T-helper 17 cell (primary cell): ENCODE measurements at places on chromosomes 2 and 18.

DNA sequence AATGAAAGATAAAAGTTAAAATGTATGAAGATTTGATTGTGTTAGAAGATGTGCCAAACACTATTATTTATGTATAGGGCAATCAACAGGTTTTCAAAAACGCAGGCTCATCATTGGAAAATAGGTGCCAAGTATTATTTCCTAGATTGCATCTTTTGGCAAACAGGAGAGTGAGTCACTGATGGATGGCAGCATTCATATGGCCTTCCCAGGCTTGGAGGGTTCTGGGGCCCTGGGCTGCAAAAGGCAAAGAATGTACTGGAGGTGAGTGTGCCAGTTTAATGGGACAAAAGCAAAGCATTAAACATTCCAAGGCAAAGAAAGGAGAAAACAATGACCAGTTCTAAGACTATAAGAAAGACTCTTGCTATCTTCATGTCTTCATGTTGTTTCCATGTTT, 379.4 kb downstream of the RIT2 start:
- no peak for DNase-seq

DNA sequence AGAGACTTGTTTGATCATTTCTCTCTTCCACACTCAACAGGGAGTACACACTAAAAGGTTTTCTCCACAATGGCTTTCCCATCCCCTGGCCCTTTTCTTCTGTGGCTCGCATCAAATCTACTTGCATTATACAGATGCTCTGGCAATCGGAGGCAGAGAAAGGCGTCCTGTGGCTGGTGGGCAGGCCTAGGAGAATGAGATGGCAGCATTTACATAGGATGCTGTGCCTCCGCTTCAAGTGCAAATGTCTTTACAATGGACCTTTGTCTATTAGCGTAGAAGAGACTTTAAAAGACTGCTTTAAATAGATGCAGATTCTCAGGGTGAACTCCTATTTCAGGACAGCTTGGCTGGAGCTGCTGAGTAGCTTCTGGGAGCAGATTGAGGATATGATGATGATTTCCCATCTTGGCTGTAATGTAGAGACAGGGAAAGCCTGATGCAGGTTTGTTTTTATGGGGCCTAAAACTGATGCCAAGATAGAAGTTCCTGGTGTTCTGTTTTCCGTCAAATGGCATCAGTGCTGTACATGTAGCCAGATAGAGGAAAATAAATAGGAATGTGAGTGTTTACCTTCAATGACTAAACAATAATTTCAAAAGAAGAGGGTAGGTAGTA, 423.4 kb downstream of the RND3 start:
- no peak for DNase-seq

GRCh38 chr2:48734576-48735303, 20.8 kb downstream of the LHCGR start:
- DNase-seq: no peak

- no peak for DNase-seq
Measured at GRCh38 chr2:2572393-2573204, 241.5 kb upstream of the MYT1L start.

DNA sequence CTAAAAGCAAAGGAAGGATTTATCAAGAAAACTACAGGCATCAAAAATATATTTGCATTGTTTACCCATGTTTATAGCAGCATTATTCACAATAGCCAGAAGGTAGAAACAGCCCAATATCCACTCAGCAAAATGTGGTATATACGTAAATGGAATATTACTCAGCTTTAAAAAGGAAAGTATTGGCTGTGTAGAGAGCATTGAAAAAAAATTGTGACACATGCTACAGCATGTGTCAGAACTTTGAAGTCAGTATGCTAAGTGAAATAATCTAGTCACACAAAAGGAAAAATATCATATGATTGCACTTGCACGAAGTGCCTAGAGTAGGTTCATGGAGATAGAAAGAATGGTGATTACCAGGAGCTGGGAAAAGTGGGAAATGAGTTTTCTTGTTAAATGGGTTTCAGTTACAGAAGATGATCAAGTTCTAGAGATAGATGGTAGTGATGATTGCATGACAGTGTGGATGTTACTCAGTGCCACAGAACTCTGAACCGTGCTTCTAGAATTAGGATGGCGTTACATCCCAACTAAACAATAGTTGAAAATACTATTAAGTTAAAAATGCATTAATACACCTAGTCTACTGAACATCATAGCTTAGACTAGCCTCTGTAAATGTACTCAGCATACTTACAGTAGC, 20.1 kb downstream of the ANKRD12 start:
- no peak for DNase-seq

GRCh38 chr2:240451791-240452461, 16.5 kb downstream of the GPC1 start:
- DNase-seq: no peak

- DNase-seq: no peak
Measured at GRCh38 chr2:235808366-235808765, 314.5 kb downstream of the AGAP1 start.

DNA sequence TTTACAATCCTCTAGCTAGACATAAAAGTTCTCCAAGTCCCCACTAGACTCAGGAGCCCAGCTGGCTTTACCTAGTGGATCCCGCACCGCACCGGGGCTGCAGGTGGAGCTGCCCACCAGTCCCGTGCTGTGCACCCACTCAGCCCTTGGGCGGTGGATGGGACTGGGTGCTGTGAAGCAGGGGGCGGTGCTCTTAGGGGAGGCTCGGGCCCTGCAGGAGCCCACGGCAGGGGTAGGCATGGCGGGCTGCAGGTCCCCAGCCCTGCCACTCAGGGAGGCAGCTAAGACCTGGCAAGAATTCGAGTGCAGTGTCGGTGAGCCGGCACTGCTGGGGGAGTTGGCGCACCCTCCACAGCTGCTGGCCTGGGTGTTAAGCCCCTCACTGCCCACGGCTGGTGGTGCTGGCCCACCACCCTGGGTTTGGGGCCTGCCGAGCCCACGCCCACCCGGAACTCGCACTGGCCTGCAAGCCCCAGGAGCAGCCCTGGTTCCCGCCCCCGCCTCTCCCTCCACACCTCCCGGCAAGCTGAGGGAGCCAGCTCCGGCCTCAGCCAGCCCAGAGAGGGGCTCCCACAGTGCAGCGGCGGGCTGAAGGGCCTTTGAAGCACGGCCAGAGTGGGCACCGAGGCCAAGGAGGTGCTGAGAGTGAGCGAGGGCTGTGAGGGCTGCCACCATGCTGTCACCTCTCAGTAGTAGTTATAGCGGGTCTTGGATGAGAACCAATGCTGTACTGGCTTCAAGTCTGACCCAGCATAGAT, 255.2 kb downstream of the CDH7 start:
- DNase-seq: no peak

DNA sequence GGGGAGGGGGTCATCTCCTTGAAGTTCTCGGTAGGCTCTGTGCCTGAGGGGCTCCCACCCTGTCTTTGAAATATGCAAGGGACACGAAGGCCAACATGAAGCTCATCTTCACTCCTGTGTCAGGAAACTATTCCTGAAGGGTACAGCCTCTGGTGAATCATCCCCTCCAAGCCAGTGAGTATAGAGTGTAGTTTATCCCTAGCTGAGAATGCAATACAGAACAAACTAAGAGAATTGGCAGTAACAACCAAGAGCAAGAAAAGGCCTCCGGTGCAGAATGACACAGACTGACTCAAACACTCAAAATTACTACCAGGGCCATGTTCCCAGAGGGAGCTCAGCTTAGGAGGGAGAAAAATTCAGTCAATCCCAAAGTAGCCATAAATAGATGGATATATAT, 413.3 kb downstream of the BCL11A start:
- DNase-seq: no peak

DNA sequence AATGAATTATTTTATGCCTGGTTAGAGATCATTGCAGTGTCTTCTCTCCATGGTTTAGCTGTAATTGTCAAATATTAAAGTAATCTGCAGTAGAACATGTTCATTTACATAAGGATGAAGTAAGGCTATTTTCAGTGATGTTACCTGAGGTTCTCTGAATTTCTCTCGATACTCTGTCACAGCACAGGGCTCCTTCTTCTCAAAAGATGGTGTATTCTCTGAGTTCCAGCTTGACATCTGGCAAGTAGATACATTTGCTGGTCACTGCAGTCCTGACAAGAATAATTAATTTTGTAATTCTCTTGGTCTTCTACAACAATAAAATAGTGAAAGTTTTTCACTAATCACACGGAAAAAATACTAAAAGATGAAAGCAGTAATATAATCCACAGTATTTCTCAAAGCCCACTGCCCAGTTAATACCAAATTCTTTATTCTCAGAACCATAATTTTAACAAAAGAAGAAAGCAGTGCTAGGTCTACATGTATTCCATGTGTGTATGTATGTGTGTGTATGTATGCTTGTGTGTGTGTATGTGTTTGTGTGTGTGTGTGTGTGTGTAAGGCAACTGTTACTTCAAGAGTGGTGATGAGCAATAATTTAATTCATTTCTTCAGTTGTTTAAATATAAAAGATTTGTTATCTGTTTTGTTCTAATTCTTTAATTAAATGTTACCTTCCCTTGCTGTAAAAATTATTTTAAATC, 1165.5 kb upstream of the SLC39A10 start:
- no peak for DNase-seq

DNA sequence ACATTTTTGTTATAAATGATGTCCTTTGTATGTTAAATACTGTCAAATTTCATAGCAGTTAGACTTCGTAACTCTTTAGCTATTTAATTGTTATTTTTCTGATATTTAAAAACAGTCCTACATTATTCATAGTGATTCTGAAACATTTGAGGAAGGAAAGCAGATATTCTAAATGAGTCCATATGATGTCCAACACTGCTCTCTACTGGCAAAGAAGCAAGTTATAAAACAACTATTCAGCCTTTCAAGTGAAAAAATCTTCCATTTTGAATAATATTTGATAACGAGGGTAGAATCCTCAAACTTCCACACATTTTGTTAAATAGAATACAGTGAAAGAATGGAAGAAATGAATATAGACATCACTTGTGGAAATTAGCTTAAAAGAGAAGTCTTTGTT, 220.8 kb downstream of the GULP1 start:
- no peak for DNase-seq

DNA sequence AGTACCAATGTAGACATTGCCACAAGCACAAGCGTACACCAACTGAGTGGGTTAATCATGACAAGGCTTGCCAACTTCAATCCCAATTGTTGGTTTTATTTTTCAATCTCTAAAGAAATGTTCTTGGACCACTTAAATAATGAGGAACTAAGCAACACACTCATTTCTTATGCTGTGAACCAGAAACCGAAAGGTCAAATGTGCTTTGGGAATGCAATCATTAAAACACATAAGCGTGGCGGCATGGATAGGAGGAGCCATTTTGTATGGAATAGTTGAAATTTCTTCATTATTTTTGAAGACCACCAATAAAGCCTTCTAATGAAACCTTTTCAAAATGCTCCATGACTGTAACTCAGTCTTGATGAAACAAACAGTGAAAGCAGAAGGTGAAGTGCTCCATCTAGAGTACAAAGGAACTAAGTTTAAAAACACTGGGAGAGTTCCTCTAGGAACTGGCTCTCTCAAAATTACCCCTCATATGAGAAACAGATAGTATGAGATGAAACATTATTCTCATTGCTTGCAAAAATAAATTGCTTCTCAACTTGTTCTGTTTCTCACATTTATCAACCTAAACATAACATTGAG, 113.2 kb upstream of the CHST9 start:
- no peak for DNase-seq

GRCh38 chr2:37324536-37324785, 172 bp downstream of the PRKD3 start:
- no peak for DNase-seq

- DNase-seq: no peak
Measured at GRCh38 chr2:190202604-190203003, 117.0 kb downstream of the HIBCH start.

- DNase-seq: no peak
Measured at GRCh38 chr2:28411166-28411755, 18.6 kb downstream of the FOSL2 start.

DNA sequence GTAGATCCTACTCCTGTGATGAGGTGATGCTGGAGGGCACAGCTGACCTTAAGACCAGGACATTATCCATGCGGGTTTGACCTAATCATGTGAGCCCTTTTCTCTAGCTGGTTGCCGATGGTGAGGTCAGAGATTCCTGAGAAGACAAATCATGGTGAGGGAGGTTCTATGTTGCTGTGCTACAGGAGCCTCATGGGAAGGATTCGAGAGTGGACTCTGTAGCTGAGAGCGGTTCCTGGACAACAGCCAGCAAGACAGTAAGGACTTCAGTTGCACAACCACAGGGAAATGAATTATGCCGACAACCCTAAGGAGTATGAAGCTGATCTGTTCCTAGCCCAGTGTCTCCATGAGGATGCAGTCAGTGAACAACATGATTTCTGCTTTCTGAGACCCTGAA, 80.4 kb downstream of the EPB41L3 start:
- DNase-seq: no peak
